ENCODE measurements at places on chromosomes 12 and 14.
A peak's percentile ranks its signal among the peaks of the same experiment; 100 is the strongest.

GRCh38 chr12:19744705-19745218 is 305.5 kb downstream of the AEBP2 start:
- no peak for DNase-seq

DNA sequence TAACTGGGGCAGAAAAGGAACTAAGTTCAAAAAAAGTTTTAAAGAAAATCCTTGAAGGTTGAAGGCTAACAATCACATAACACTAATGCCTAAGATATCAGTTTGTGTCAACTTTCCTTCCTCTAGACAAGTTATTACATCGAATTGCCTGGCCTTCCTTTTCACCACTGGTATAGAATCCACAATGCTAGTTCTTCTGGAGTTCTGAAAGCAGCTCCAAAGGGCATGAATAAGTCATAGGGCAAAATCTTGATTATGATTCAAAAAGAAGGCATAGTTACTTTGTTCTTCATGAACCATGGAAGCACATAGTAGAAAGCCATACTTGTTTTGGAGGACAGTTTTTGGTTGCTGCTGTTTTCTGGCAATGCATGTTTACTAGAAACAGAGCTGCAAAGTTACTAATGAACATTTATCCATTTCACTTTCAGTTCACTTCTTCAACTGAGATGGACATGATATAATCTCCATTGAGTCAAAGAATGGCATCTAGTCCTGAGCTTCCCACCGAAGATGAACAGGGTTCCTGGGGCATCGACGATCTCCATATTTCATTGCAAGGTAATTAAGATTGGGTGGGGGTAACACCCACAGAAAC is 56.0 kb downstream of the SYNE2 start:
- no peak for DNase-seq

DNA sequence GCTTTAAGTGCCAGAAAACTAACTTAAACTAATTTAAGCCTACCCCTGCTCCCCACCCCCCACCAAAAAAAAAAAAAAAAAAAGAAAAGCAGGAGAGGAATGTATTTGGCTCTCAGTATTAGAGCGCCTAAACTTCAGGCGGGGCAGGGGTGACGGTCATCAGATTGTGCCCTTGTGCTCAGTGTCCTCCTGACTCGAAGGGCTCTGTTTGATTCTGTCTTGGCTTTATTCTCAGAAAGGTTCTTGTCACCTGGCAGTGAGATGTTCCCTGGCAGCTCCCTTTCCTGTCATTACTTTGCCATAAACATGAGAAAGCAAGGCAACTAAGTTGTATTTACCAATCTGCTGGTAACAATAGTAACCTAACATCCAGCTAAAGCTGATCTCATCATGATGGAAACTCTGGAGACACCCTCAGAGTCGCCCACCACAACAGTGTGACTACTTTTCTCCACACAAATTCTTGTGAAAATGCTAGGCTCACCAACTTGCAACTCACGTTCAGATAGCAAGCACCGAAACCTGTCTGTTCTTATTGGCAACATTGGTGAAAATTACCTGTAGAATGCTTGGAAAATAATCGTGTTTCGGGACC is 39.0 kb upstream of the WNK1 start:
- no peak for DNase-seq

DNA sequence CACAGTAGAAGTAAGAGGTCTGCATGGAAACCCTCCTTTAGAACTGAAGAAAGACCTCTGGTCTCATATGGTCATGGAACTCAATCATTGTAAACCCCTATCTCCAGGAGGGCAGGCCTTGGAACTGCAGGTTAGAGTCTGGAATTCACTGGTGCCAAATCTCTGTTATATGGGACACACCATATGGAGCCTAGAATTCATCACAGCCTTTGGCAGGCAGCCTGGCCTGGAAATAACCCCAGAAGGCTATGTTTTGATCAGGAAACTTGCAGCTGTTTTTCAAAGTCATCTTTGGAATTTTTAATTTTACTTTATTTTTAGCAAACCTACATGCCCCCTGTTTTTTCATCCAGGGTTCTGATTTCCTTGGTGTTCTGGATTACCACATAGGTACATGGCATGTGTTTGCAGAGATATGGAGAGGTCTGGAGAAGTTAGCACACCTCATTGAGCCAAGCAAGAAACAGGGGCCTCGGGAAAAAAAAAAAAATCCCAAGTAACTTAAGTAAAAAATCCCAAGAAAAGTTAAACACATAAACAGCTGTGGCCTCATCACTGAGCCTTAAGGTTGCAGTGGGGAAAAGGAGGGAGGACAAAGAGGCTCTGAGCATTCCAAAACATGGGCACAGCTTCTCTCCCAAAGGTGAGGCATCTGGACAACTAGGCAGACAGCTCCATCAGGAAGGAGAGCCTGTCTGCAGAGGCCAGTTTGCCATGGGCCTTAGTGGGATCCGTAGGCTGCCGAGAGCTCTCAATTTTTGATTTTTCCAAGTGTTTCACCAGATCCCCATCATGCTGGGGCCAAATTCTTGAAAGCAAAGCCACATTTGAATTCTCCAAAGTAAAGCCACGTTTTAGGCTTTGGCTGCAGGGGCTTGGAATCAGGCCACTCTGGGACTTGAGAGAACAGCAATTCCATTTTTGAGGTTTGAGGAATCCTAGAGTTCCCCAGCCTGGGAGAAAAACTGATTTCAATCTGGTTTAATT is 339.6 kb upstream of the TBX3 start:
- no peak for DNase-seq

GRCh38 chr12:111313833-111314259 is 55.0 kb downstream of the PHETA1 start:
- DNase-seq: peak; percentile 62

GRCh38 chr14:35299708-35300107 is 7.5 kb downstream of the PSMA6 start:
- DNase-seq: no peak

DNA sequence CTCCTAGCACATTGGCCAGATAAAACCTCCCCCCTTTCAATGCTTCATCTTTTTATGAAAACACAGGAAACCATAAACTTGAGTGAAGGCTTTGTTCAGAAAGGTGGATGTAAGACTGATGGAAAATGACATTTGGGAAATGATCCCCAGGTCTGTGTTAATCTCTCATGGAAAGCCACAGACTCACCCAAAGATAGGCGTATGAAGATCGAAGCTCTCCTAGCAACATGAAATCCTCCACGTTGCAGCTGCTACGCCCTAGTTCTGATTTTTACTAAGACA is 63.4 kb upstream of the PTGR2 start:
- no peak for DNase-seq

DNA sequence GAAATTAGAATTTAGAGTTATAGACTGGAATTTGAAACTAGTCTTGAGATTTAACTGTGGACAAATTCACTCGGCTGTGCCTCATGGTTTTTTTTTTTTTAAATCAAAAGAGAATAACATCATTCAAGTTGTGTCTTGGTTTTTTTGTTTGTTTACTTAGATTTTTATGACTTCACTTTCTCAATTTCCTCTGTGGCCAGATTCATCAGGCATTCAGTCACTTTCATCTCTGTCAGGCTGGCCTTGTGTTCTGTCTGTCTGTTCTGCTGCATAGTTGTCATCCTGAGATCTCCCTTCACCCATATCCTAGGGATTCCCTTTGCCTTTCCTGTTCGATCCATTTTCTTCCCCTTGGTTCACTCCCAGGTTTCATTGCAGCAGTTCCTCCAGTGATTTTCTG is 10.0 kb downstream of the MARK3 start:
- DNase-seq: no peak

GRCh38 chr14:103833711-103834110 is 13.7 kb downstream of the PPP1R13B start:
- DNase-seq: no peak

DNA sequence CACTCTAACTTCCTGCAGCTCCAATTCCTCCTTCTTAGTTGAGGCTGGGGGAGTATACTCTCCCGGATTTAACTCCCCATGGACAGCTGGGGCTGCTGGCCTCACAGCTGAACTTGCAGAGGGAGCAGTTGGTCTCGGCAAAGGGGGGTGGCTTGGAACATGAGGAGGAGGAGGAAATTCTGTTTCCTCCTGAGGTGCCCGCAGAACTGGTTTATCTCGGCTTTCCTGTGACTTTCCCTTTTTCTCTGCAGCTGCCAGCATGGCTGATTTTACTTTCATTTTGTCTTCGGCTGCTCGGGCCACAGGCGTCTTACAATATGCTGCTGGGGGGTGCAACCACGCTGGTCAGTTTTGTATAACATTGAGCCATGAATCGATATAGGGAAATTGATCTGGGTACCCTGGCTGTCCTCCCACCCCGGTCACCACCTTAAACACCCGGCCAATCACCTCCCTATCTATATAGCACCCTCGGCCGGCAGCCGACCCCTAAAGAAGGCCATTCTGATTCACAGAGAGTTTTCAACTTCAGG is 1317.6 kb downstream of the TMEM121 start:
- DNase-seq: no peak

DNA sequence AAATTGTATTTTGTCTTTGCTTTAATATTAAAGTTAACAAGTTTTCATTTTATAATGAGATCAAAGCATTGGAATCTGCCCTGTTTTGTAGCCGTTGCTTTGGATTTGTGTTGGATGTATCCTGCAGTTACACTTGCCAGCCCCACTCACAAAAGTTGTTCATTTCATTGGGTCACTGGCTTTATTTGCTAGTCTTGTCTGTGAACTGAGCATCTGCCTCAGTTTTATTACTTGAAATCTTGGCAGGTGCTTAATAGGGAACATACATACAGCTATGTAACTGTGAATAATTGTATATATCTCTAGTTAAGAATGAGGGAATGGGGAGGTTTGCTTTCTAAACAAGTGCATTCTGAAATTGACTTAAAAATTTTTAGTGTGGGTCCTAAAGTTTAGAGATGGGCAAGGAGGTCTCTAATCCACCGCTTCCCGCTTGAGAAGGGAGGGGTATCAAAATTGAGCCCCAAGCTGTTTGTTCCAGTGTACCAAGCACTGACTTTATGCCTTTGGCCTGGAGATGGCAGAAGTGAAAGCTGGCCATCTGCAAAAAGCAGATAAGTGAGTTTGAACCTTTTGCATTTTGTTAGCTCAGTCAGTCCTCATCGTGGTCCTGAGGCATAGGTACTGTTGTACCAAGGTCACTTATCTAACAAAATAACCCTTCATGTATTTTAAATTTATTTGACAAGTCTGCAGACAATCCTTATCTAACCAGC is 9.3 kb downstream of the EIF5 start:
- no peak for DNase-seq

DNA sequence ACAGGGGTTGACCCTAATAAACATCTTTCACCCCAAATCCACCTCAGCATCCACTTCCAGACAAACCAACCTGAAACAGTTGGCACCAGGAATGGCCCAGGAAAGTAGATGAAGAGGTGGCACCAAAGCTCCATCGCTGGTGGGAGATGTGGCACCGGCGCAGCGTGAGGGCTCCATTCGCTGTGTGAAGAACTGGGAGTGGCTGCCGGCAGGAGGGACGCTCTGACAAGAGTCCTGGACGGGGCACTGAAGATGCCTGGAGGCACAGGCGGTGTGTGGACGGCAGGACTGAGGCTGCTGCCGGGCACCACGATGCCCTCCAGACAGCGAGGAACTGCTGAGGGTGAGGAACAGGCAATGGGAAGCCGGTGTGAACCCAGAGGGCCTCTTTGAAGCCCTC is 29.3 kb downstream of the DIO3 start:
- DNase-seq: no peak

DNA sequence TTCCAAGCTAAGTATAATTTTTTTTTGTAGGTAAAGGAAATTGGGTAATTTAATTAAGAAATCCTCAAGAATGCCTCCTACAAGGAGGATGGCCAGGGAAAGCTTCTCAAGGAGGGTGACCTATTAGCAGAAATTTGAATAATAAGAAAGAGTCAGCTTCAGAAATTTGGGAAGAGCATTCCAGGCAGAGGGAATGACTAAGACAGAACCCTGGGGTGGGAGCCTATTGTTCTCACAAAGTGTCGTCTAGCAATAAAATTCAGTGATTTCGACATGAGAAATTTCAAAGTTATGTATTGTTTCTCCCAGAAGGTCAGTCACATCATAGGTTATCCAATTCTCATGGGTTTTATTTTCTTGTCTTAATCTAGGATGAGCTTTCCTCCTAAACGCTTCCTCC is 1168.4 kb downstream of the AACS start:
- no peak for DNase-seq

GRCh38 chr14:37114002-37114401 is 58.4 kb downstream of the SLC25A21 start:
- DNase-seq: no peak

DNA sequence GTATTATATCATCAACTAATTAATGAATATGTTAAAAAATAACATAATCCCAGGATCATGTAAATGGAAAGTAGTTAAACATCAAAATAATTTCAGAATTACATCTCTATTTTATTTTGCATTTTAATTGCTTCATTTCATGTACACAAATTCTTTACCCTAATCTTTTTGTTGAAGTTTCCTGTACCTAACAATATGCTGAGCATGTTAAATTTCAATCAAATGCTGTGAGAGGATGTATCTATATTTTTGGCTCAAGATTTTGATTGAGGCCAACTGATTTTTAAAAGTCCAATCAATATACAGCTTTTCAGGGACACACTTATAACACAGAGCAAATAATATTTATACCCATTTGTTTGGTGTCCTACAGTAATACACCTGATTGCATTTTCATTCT is 6.4 kb downstream of the GPRC5D start:
- no peak for DNase-seq

GRCh38 chr12:99486277-99486676 is 161.3 kb upstream of the GARIN6 start:
- no peak for DNase-seq

DNA sequence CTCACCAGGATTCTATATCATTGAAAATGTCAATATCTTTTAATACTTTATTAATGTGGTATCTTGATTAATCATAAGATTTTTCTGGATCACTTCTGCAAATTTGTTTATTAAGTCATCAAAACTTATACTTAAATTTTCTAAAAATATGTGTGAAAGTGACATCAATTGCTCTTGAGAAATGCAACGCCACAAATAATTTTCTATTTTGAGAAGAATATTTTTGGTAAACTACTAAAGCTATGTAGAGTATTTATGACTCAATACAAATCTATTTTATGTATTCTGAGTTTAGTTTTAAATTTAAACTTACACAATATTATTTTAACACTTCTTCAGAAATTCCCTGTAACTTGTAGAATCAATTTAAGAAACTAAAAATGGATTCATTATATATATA is 263.3 kb downstream of the RASSF9 start:
- DNase-seq: no peak

DNA sequence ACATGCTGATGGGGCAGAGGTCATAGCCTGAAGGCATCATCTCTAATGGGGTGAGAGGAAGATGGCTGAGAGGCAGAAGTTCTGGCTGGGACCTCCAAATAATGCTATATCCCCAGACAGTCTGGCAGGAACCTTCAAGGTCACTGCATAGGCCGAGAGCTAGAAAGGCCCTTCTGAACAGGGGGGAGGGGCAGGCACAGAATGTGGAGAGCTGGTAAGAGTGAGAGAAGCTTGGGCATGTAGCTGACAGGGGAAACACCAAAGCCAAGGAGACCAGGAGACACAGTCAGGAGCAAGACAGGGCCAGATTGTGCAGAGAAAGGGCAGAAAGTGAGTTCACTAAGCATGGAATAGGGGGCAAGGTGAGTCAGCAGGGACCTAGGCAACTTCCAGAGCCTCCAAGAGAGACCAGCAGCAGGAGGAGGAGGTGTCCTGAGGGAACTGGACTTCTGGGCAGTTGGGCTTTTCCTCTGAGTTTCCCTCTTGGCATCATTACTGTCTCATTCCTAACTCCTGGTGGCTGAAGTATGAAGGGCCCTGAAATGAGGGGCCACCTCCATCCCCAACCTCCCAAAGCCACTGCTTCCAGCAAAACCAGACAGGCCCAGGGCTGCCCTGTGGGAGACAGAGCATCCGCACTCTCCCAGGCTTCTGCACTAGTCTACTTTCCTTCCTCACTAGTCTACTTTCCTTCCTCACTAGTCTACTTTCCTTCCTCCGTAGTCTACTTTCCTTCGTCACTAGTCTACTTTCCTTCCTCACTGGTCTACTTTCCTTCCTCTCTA is 17.1 kb downstream of the ANO2 start:
- DNase-seq: no peak
